ENCODE measurements at places on chromosomes 13 and 19.
A peak's percentile ranks its signal among the peaks of the same experiment; 100 is the strongest.

GRCh38 chr13:20118268-20119140 lies 42.3 kb downstream of the GJA3 start:
- DNase-seq, result no peak

DNA sequence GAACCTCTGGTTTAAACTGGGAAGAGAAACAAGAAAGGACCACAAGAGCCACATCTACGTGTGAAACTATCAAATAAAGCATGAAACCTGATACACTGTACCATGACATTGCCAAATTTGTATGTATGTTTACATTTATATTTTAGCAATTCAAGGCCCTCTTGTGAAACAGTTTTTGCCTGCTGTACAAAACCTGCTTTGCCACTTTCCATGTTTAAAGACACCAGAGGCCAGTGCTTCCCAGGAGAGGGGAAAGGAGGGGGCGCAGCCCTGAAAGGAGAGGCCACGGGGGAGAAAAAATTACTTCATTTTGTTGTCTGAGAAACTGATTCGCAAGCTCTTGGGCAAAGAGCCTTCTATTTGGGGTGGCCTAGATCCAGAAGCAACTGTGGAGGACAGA lies 124.8 kb downstream of the DCLK1 start:
- no peak for DNase-seq

- no peak for DNase-seq
Observed at GRCh38 chr19:16893686-16893989, 4.8 kb downstream of the F2RL3 start.

DNA sequence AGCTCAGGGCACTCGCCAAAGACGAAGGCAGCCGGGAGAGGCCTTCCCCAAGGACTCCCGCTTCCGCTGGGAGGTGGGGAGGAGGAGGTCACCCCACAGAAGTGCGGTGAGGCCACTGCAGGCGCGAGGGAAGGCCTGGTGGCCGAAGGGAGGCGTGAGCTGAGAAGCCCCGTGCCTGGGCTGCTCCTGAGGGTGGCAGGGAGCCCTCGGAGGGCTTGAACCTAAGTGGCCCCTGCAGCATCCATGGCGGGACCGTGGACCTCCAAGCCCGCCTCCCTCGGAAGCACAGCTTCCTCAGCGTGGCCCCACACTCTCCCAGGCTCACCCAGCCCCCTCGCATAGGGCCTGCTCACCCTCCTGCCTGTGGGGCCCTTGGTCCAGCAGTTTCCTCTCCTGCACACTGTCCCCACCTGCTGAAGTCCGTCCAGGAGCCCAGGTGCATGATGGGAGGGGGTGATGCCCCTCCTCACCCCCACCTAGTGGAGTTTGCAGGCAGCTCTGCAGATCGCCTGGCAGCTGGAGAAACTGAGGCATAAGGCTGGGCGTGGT lies 25.9 kb downstream of the EFNA2 start:
- no peak for DNase-seq

DNA sequence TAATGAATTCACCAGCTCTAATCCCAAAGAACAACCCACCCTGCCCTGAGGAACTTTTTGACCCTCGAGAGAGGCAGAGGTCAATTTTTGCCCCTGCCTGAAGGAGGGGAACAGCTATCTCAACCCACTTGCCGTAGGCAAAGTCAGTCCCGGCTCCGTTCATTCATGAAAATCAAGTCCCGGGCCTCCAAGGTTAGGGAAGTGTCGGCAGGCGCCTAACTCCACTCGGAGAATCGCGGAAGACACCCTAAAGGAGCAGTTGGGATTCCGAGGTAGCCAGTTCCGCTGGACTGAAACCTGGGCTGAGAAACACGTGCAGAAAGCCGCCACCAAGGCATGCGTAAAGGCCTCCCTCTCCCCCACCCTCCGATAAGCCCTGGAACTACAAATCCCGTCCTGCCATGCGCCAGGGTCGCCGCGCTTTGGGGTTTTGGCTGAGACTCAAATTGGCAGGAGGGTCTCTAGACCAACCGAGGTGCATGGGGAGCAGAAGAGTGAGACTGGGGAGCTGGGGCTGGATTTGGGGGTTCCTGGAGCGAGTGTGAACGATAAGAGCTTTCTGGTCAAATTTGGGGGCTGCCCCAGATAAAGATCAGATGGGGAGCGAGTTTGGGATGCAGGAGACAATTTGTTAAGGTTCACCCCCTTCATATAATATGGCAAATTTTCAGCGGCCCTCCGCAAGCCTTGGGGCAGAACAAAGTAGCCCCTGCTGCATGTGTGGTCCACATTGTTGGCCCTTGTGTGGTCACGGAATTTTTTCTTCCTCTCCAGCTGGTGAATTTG lies at the start of gene TNPO2:
Gene TNPO2 (minus strand): TSS at position 292 of the 786 bp plus-strand sequence. CDS start 2,955 bp downstream, outside the sequence.
- peak; percentile 88 for DNase-seq

DNA sequence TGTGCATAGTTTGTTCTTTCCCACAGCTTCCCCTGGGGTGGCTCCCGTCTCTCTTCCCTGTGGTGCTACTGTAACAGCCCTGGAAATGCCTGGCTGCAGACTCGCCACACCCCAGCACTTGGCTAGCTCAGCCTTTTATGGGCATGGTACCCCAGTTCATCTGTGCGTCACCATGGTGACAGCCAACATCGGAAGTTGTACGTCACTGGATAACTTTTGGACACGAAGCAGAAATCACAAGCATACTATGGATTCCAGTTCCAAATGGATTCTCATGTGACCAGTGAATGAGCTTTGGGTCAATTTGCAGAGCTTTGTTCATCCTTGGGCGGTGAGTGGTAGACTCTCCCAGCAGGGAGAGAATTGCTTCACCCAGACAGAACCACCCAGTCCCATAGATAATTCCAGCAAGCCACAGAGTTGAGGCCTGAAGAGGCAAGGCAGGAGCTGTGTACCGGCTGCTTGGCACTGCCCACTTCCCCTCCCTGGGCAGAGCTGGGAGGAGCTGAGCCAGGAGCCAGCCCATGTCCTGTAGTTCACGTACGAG lies 54.4 kb downstream of the COL4A2 start:
- no peak for DNase-seq

GRCh38 chr19:20279516-20279915 lies 112.5 kb downstream of the ZNF486 start:
- DNase-seq, result no peak

DNA sequence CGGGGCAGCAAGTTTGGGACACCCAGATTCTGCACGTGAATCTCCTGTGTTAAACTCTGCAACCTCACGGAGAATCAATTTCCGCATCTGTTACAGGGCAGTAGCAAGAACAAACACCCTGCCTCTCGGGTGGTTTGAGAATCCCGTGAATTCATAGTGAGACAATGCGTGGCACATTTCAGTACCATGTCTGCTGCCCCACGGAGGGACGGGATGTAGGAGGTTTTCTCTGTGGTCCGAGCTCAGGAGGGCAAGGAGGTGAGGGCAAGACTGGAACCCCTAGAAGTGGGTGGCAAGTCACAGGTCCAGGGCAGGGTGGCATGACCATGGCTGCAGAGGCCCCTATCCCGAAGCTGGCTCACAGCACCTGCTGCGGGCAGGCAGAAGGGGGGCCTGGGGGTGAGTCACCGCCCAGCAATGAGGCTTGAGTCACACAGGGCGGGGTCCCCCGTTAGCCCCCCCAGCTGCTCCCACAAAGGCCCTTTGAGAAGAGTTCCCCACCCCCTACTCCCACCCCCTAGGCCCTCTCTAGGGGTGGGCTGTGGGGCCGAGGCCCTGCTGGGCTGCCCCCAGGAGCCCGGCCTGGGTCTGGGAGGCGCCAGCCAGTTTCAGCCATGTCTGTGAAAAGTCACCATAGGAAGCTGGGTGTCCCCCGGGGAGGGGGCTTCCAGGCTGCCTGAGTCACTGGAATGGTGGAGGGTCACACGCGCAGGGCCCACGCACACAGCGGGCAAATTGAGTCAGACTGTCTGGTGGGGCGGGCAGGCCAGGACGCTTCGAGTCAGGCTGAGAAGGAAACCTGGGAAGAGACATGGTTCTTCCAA lies 25.8 kb upstream of the NANOS3 start:
- no peak for DNase-seq

DNA sequence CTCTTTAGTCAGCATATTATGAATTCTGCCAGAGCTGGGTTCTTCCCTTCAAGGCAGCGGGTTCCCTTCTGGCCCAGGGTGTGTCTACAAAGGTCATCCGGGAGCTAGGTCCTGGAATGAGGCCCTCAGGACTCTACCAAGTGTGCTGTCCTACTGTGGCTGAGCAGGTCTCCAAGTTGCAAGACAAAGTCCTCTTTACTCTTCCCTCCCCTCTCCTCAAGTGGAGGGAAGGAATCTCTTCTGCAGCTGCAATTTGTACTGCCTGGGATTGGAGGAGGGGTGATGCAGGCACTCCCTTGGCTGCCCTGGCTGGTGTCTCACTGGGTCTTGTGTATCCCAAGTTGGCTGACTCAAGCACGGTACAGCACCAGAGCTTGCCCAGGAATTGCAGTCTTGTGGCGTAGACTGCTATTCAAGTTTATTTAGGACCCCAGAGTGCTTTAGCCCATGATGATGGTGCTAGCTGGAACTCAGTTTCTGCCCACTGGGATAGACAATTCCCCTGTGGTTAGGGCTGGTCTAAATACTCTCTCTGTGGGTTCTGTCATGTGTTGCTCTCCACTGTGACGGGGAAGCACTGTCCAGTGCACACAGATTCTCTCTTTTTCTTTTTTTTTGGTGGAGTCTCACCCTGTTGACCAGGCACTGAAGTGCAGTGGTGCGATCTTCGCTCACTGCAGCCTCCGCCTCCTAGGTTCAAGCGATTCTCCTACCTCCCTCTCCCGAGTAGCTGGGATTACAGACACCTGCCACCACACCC lies 28.5 kb downstream of the RFC3 start:
- DNase-seq, result no peak

DNA sequence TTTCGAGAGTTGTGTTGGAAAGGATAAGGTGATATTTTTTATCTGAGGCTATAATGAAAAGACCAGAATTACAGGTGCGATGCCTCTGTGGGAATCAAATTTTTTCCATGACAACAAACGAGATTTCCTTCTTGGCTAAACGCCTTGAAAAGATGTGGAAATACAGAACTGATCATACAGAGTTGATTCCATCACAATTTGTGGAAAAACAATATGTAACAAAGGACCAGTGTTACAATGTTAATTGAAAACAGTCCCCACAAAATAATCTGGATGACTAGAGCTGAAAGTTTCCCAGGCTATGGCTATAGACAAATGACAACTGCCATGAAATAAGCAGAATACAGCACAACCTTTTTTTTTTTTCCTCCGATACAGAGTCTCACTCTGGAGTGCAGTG lies 628.9 kb downstream of the DIAPH3 start:
- DNase-seq, result no peak

DNA sequence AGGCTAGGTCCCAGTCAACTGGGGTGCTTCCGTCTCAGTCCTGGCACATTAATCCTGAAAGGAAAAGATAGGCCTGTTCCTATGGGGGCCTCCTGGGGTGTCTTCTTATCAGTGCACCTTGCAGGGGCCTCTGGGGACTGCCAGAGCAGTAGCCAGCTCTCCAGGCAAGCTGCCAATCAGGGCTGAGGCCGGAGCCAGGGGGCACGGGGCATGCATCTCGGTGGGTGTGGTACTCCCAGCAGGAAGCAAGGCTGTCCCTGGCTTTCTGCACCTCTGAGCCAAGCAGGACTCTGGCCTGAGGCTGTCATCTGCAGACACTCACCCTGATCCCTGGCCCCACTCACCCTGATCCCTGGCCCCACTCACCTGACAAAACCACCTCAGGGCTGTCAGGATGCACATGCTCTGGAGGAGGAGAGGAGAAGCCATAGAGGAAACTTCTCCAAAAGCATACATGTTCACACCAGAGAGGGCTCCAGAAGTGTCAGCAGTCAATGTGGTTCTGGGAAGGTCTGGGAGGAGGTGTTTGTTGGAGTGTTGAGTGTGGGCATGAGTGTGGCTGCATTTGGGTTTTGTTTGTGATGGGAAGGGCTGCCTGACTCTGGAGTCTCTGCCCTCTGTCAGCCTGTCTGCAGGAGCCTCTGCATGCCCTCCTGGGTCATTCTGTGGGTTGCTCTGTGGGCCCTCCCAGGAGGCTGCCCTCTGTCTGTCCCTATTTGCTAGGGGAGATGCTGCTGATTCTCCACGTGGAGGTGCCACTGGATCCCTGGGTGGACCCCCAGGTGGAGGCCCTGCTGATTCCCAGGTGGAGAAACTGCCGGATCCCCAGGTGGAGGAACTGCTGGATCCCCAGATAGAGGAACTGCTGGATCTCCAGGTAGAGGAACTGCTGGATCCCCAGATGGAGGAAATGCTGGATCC lies 22.7 kb upstream of the KCTD15 start:
- no peak for DNase-seq

DNA sequence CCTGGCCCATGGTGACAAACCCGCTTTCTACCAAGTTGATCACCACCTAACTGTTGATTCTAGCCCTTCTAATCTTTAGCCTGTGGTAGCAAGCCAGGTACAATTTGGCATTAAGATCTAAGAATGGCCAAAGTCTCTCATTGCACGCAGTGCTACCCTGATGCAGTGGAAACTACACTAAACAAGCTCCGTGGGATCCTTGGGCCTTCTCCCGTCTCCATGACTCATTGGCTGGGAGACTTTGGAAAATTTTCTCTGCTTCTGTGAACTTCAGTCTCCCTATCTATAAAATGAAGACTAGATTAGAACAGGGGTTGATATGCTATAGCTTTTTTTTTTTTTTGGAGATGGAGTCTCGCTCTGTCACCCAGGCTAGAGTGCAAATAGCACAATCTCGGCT lies 223.0 kb downstream of the TSHZ3 start:
- DNase-seq, result no peak

DNA sequence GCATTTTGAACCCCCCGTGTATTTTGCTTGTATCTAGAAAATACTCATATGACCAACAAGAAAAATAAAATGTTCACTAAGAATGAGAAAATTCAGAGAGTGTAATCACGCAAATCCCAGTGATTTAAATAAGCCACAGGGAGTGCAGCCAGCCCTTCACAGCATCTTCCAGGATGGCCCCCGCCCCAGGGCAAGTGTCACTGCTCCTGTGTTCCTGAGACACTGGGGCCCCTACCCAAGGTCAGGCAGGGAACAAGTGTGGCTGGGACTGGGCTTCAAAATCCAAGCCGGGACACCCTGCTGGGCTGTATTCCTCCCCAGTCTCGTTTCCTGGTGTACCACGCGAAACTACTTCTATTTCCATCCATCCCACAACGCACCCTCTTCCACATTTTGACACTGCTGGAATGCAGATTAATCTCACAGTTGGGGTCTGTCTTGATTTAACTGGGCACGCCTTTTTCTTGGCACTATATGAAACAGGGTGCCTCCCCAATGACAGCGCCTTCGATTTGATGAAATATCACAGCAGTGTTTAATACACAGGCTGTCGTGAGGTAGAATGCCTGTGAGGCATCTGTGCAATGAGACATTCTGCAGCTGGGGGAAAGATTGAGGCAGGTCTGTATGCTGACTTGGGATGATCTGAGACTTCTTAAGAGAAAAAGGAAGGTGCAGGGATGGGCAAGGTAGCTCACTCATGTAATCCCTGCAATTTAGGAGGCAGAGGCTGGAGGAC lies 18.3 kb upstream of the CCNP start:
- DNase-seq, result no peak

DNA sequence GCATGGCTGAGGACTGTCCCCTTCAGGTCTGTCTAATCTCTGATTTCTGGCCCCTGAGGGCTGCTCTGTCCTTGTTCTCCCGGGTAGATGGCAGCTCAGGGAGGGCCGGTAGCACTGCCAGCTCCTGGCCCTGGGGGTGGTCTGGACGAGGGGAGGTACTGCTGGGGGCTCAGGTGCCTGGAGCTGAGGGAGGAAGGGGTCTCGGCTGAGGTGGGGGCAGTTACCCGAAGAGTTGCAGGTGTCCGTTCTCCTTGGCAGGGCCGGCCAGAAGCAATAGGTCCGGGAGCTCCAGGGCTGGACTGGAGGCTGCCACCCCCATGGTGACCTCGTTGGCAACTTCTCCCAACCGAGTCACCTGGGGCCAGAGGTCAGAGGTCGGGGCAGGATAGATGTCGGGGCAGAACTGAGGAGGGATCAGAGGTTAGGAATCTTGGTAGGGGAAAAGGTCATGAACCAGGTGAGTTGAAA lies 1.2 kb upstream of the EMC10 start:
- no peak for DNase-seq

Data from HuH-7.5 (cell line).